PC-3 (cell line): ENCODE measurements at places on chromosomes 16 and 17. TPM values are rescaled to one million over a fixed set of nuclear protein-coding genes. Genes with fewer than 3 reads are reported as not detected.
A peak's percentile ranks its signal among the peaks of the same experiment; 100 is the strongest.

DNA sequence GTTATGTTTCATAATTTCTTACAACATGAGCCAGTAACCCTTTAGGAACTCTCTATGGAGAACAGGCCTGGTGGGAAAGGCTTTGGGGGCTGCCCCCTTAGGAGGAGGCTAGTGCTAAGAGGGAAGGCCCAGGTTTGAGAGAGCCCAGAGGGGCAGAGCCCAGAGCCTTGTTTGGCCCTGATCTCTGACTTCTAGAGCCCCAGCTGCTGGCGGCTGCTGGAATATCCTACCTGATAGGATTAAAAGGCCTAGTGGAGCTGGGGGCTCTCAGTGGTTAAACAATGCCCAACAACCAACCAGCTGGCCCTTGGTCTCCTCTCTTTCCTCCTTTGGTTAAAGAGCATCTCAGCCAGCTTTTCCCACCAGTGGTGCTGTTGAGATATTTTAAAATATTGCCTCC, 54.1 kb downstream of the IGF2BP1 start:
- H3K4me1 ChIP-seq = no peaks in the 10 kb centered on the region
- no peak overlapping the region for H3K4me3 ChIP-seq
- no peak for DNase-seq

GRCh38 chr17:70073310-70073709, 1.7 kb upstream of the KCNJ16 start:
- H3K4me1 ChIP-seq = peaks cover 7% of the 10 kb centered on the region
- no peak overlapping the region for H3K4me3 ChIP-seq
- H3K36me3 ChIP-seq = no peaks in the 10 kb centered on the region
- no peaks in the 10 kb centered on the region for H3K27me3 ChIP-seq
- DNase-seq = no peak

DNA sequence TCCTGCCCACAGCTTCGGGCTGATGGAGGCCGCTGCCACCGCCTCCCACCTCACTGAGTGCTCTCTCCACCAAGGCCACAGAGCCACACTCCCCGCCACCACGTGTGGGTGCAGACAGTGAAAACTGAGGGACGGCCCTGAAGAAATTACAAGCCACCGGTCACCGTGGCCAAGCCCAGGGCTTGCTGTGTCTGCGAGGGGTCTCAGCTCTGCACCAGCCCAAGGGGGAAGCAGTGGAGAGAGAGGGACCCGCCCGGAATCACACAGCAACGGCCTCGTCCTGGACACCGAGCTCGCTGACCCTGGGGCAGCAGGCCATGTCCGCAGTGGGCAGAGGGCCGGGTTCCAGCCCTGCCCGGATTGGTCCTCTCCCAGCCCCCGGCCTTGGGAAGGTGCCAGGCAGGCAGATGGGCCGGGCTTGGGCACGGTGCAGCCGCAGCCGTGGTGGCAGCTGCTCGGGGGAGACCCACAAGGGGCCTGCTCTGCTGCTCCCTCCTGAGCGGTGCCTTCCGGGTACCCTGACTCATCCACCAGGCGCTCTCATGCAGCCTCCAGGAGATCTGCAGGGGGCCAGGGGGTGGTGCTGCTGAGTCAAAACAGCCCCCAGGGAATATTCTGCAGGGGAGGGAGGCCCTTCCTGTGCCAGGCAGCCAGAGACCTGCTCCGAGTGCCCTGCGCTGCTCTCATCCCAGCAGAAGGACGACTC, 52.0 kb downstream of the CBFA2T3 start:
- no peak overlapping the region for H3K27ac ChIP-seq
- DNase-seq = peak; percentile 80
- no peaks in the 10 kb centered on the region for H3K36me3 ChIP-seq
- H3K4me3 ChIP-seq = no peak overlapping the region

The ASPHD1 gene
- 2.0 and 3.9 TPM in 2 replicates for total RNA-seq

The MVP gene
- 27.3 and 36.1 TPM in 2 replicates for total RNA-seq

GRCh38 chr17:58308985-58309917, 19.3 kb downstream of the TSPOAP1 start:
- no peaks in the 10 kb centered on the region for H3K4me1 ChIP-seq
- H3K27ac ChIP-seq = no peak overlapping the region
- no peaks in the 10 kb centered on the region for H3K27me3 ChIP-seq
- no peak for DNase-seq
- H3K36me3 ChIP-seq = no peaks in the 10 kb centered on the region

DNA sequence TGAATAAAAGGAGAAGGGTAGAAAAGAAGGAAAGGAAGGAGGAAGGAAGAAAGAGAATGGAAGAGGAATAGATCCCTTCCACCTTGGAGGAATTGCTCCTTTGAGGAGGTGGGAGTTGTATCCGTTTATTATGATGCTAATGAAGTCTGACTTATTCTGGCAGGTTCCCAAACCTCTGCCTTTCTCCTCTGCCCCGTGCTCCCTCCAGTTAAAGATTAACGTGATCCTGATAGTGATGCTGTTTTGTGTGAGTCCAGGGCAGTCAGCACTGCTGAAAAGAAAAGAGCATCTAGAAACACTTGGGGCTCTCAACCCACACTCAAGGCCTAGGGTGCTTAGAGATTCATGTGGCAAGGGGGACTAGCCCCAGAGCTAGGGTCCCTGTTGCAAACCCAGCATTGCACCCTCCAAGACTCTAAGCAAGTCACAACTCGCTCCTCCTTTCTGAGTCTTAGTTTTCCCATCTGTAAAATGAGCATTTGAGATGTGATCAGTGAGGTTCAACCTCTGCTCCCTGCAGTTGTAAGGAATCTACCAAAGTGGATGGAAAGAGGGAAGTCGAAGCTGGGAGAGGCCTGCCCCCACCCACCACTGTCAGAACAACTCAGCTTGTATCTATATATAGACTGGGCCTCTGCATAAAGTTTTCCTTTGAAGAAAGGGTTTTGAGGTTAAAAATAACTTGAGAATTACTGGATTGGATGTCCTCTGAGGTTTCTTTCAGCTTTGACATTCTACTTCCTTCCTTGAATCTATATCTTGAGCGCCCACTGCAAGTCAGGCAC, 46.9 kb upstream of the TMEM132E start:
- H3K4me3 ChIP-seq = no peak overlapping the region
- H3K4me1 ChIP-seq = no peaks in the 10 kb centered on the region
- no peak for DNase-seq

DNA sequence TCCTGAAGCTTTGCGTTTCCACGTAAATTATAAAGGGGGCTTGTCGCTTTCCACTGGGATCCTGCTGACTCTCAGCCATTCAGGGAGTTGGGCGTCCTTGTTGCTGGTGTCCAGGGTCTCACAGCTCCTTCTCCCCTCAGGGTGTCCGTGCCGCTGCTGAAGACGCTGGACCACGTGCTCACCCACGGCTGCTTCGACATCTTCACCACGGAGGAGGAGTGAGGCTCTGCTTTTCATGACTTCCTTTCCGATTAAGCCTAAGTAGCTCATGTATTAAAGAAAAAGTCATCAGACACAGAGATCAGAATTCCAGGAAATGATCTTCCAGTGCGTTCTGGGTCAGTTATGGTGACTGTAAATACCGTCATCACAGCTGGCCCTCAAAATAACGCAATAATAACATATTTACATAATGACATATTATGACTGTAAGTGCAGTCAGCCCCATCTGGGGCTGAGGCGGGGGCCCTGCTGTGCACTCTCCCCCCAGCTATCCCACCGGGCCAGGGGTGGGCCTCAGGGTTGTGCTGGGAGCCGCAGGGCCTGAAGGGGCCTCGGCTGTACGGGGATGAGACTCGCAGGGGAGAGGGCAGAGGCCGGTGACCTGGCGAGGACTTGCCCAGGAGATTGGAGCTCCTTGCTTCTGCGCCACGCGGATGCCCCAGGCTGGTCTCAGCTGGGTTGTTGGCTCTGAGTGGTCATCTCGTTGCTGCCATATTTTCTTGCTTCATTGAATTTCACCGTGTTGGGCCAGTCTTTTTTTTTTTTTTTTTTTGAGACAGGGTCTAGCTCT, 92.9 kb upstream of the ZNF750 start:
- peaks cover 15% of the 10 kb centered on the region for H3K4me1 ChIP-seq
- peak overlapping the region; percentile 66 for H3K27ac ChIP-seq
- H3K4me3 ChIP-seq = no peak overlapping the region
- peak; percentile 77 for DNase-seq
- H3K27me3 ChIP-seq = no peaks in the 10 kb centered on the region
- H3K36me3 ChIP-seq = peaks cover 6% of the 10 kb centered on the region; the same call in 1 of the 2 replicates

The ALDOC gene
- total RNA-seq = 42.6 and 72.9 TPM in 2 replicates

The COX6A2 gene
- not detected in 2 replicates for total RNA-seq

DNA sequence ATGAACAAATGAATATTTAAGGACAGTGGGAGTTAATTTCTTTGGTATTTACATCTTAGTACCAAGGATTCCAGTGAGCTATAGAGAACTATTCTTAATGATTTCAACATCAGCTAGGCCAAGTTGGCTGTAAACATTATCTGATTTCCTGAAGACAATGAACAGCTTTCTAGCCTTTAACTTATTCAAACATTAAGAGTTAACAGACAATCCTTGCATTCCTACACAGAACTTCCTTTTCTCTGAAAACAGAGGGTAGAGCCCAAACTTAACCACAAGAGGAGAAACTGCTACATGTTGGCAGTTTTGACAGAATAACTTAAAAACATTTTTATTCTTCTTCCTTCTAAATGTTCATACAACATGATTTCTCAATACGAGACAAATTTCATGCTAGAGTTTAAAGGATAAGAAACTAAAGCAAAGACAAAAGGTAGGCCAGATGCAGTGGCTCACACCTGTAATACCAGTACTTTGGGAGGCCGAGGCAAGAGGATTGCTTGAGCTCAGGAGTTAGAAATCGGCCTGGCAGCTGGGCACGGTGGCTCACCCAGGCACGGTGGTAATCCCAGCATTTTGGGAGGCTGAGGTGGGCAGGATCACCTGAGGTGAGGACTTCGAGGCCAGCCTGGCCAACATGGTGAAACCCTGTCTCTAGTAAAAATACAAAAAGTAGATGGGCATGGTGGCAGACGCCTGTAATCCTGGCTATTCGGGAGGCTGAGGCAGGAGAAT, 4.4 kb downstream of the CRLF3 start:
- H3K4me1 ChIP-seq = peaks cover 13% of the 10 kb centered on the region; the same call in 1 of the 2 replicates
- H3K27me3 ChIP-seq = no peaks in the 10 kb centered on the region
- H3K4me3 ChIP-seq = no peak overlapping the region
- H3K27ac ChIP-seq = no peak overlapping the region
- no peaks in the 10 kb centered on the region for H3K36me3 ChIP-seq
- DNase-seq = no peak

The TP53TG3 gene
- not detected in 2 replicates for total RNA-seq

GRCh38 chr17:10384175-10384574, 11.4 kb upstream of the MYH13 start:
- no peak overlapping the region for H3K27ac ChIP-seq
- 0 out of 2 replicates have a peak, but pooled peaks cover 2% of the 10 kb centered on the region for H3K27me3 ChIP-seq
- no peaks in the 10 kb centered on the region for H3K36me3 ChIP-seq
- H3K4me1 ChIP-seq = no peaks in the 10 kb centered on the region

DNA sequence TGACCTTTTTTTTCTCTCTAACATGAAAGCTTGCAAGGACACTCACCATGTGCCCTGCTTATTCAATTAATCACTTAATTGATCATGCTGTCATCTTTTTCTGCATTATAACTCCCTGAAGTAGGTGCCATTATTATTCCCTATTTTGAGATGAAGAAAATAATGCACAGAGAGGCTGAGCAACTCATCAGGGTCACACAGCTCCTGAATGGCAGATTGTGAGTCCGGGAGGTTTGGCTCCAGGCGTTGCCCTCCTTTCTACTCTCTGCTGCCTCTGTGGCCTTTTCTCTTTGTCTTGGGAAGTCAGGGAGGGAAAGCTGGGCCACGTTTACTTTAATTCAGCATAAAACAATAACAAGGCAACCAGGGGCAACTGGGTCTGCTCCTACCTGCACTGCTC, 17.2 kb upstream of the N4BP1 start:
- H3K27me3 ChIP-seq = no peaks in the 10 kb centered on the region
- H3K4me3 ChIP-seq = no peak overlapping the region
- H3K4me1 ChIP-seq = no peaks in the 10 kb centered on the region; the same call in 1 of the 2 replicates
- H3K36me3 ChIP-seq = no peaks in the 10 kb centered on the region
- no peak overlapping the region for H3K27ac ChIP-seq
- DNase-seq = no peak

The GPRC5C gene
- 209 and 210 TPM in 2 replicates for total RNA-seq

- H3K27ac ChIP-seq = no peak overlapping the region
- H3K36me3 ChIP-seq = no peaks in the 10 kb centered on the region
- no peak overlapping the region for H3K4me3 ChIP-seq
- peaks cover 5% of the 10 kb centered on the region; the same call in 1 of the 2 replicates for H3K4me1 ChIP-seq
- no peak for DNase-seq
These were observed 3.8 kb downstream of the SNX29 start for GRCh38 chr16:11980136-11980844.

DNA sequence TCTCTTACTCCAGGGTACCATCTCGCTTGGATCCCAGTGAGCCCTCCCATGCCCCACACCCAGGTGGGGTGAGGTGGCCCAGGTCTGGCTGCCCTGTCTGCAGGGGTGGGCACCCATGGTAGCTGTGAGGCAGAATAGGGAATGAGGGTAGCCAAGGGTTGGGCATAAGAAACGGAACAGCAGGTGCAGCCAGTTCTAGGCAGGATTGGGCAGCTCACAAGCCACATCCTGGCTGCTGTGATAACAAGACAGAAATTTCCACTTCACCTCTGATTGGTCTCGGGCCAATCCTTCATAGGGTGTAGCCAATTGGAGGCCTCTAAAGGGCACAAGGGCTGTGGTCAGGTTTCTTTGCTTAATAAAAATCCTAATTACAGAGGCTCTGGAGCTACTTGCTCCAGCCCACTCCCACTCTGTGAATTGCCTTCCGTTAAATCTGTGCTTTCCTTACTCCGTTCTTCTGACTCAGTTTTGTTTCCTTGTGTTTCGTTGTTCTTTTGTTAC, 1.5 kb upstream of the ARHGDIG start:
- H3K4me1 ChIP-seq = no peaks in the 10 kb centered on the region
- peaks cover 11% of the 10 kb centered on the region for H3K27me3 ChIP-seq
- H3K27ac ChIP-seq = no peak overlapping the region
- peak; percentile 59 for DNase-seq
- no peak overlapping the region for H3K4me3 ChIP-seq

- H3K27ac ChIP-seq = no peak overlapping the region
- H3K4me3 ChIP-seq = no peak overlapping the region
- no peaks in the 10 kb centered on the region; the same call in 1 of the 2 replicates for H3K36me3 ChIP-seq
- no peak for DNase-seq
- H3K4me1 ChIP-seq = 0 out of 2 replicates have a peak, but pooled peaks cover 10% of the 10 kb centered on the region
- no peaks in the 10 kb centered on the region for H3K27me3 ChIP-seq
These were observed 33.8 kb downstream of the EPN2 start for GRCh38 chr17:19270704-19271611.

The ARHGDIG gene
- total RNA-seq = 0.35 TPM in 1 of 2 replicates, not detected in the other

DNA sequence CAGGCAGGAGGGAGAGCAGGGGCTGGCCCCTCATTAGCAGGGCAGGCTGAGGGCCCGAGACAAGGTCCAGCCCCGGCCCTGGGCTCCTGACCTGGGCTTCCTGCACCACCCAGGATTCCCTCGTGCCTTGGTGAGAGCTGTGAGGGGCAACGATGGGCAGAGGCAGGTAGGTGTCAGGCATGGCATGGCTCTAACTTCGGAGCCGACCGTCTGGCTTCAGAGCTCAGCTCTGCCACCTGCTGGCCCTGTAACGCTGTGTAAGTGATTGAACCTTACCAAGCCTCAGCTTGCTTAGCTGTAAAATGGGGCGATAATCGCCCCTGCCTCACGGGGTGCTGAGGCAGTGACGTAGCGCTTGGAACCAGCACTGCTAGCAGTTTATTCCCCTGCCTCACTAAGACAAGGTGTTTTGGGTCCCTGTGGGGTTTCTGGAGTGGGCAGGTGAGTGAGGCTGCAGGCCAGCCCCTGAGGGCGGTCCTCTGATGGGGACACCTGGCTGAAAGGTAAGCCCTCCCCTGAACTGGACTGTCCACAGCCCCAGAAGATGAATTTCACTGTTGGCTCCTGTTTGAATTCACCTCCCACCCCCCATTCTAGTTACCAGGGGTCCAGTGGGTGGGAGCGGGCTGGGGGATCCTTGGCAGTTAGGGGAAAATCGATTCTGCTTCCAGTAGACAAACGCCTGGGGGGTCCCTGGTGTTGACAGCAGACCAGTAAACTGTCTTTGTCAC, 184.8 kb upstream of the GSE1 start:
- H3K36me3 ChIP-seq = no peaks in the 10 kb centered on the region
- DNase-seq = peak; percentile 46
- H3K4me1 ChIP-seq = no peaks in the 10 kb centered on the region
- no peak overlapping the region for H3K4me3 ChIP-seq
- H3K27ac ChIP-seq = no peak overlapping the region
